Glutamatergic neuron (in vitro differentiated cells): ENCODE measurements at places on chromosomes 4 and X. TPM values are rescaled to one million over a fixed set of nuclear protein-coding genes. Genes with fewer than 3 reads are reported as not detected.

The SSX4B gene
- 0.71 TPM for total RNA-seq

The TCEAL2 gene
- total RNA-seq: 6.3 TPM

The SLC6A14 gene
- total RNA-seq: not detected

The SPANXN4 gene
- total RNA-seq: not detected

The STAP1 gene
- total RNA-seq: not detected

The PGAM4 gene
- not detected for total RNA-seq

DNA sequence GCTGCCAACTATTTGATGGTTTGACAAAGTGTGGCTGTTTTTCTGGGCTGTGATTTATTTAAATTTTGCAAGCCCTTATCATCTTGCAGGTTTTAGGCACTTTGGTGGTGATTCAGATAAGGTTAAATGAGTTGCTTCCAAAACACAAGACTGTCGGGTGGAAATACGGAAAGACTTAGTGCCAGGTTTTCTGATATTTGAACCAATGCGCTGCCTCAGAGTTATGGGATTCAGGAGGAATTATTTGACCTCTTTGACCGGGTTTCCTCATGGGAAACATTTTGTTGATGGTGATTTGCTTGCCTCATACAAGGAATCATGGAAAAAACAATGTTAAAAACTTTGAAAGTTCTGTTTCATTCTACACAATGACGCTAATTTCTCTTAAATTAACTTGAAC is 136.1 kb upstream of the MAP9 start:
- no peak overlapping the region for H3K27ac ChIP-seq
- no peak overlapping the region for H3K4me3 ChIP-seq
- no peaks in the 10 kb centered on the region for H3K36me3 ChIP-seq

- H3K4me3 ChIP-seq: no peak overlapping the region
- no peak for DNase-seq
- H3K27ac ChIP-seq: no peak overlapping the region
- H3K27me3 ChIP-seq: no peaks in the 10 kb centered on the region
Observed at GRCh38 chrX:126338916-126339315, 172.8 kb upstream of the DCAF12L2 start.

DNA sequence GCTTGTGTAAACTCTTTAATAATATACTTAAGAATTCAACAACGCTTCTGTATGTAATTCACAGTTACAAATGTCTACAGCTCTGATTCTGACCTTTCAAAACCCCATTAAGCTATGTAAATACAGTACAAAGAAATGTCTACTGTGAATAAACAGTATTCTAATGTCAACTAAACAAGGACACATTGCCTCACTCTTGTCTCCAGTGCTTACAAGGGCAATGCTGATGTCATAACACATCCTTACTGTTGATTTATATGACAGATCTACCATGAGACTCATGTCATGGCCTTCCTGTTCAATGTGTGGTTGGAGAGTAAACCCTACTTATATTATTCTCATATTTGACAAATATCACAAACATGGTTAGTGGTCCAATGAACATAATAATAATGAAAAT is 256.1 kb upstream of the ADGRL3 start:
- no peak overlapping the region for H3K4me3 ChIP-seq
- no peaks in the 10 kb centered on the region for H3K27me3 ChIP-seq
- no peaks in the 10 kb centered on the region for H3K4me1 ChIP-seq
- no peaks in the 10 kb centered on the region for H3K36me3 ChIP-seq

DNA sequence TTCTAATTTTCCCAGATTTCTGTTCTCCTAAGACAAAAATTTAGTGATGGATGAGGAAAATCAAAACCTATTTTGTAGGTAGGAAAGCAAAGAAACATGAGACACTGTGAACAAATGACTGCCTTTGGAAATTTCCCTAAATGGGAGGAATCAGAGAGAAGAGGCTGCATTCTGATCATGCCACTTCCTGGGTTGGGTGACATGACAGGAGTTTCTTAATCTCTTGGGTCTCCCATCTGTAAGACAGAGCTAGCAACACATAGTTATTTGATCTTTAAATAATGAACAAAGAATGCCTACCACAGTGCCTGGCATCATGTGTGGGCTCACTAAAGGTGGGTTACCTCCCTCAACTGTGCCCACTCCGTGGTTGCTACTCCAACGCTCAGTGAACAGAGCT is 57.1 kb downstream of the CCDC149 start:
- DNase-seq: no peak
- H3K4me1 ChIP-seq: peaks cover 37% of the 10 kb centered on the region

DNA sequence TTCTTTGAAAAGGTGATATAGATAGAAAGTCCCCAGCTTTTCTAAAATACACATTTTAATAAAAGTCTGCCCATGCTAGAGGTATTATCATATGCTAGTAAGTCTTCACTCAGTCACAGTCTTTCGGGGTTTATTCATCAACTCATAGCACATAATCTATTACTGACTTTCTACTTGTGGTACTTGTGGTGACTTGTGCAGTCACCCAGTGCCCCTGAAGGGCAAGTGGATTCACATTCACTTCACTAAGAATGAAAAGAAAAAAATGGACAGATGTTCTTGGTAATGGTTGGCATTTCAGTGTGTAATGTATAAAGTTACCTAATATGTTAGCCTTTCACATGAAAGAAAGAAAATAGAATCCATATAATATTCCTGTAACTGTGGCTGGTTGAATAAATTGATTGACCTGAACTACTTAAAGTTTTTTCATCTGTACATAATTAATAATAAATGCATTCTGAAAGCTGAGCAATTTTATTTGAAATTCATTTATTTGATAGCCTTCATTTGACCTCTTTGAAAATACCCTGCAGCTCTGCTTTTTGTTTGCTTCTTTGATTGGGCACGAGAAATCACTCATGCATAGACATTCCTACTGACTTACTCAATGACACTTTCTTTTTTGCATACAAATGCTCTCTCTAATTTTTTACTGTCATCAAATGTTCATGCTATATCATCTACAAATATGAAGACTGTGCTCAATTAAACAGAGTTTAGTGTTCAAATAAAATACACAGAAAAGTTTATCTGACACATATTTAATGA is 39.5 kb upstream of the ZNF330 start:
- H3K4me3 ChIP-seq: no peak overlapping the region
- no peaks in the 10 kb centered on the region for H3K27me3 ChIP-seq

- peak overlapping the region; percentile 23 for H3K27ac ChIP-seq
- no peaks in the 10 kb centered on the region for H3K4me1 ChIP-seq
- peaks cover 13% of the 10 kb centered on the region for H3K27me3 ChIP-seq
- no peak for DNase-seq
Observed at GRCh38 chrX:1444561-1445500, 7.9 kb downstream of the ASMTL start.

DNA sequence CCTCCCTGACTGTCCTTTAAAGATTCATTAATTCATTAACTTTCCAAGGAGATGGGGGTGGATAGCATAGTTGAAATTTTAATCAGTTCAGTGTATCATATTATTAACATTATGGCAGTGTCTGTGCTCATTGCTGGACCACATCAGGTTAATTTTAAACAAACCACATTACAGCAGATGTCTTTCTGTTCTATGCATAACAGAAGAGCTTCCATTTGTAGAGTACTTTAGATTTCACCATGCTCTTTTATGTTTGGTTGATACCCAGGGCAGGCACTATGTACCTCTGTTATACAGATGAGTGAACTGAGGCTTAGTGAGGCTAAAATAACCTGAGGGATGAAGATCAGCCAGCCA is 41.1 kb downstream of the AFF2 start:
- H3K36me3 ChIP-seq: no peaks in the 10 kb centered on the region
- H3K27ac ChIP-seq: no peak overlapping the region
- DNase-seq: no peak

DNA sequence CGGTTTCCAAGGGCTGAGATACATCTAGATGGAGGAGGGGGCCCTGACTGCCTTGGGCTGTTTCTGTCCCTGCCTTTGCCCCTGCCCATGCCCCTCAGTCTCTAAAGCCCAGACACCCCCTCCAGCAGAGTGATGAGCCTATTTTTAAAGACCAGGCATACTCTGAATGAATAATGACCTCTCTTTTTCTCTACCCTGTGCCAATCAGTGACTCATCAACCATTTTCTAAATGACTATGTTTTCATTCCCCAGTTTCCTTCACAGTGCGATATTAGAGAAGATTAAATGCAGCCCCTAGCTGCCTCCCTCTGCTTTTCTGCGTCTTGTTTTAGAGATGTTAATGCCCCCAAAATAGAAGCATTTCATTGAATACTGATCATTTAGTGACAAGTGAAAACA is 15.5 kb upstream of the NHS start:
- H3K4me3 ChIP-seq: no peak overlapping the region
- H3K36me3 ChIP-seq: no peaks in the 10 kb centered on the region
- no peaks in the 10 kb centered on the region for H3K4me1 ChIP-seq

DNA sequence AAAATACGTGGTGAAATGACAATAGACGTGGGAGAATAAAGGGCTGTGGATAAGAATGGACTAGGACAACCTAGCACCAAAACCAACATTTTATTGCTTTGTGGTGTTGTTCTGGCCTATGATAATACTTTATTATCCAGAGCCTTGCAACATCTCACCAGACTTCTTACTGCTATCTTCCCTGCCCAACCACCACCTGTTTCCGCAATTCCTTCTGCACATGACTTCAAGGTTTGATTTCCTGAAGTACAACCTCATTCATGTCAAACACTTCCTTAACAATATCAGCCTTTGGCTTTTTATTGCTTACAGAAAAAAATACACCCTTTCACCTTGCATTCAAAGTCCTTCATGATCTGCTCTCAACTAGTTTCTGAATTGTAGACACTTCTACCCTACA is 84.8 kb downstream of the RTL3 start:
- H3K36me3 ChIP-seq: no peaks in the 10 kb centered on the region
- no peak for DNase-seq
- H3K4me1 ChIP-seq: no peaks in the 10 kb centered on the region
- H3K4me3 ChIP-seq: no peak overlapping the region
- no peak overlapping the region for H3K27ac ChIP-seq
- no peaks in the 10 kb centered on the region for H3K27me3 ChIP-seq

DNA sequence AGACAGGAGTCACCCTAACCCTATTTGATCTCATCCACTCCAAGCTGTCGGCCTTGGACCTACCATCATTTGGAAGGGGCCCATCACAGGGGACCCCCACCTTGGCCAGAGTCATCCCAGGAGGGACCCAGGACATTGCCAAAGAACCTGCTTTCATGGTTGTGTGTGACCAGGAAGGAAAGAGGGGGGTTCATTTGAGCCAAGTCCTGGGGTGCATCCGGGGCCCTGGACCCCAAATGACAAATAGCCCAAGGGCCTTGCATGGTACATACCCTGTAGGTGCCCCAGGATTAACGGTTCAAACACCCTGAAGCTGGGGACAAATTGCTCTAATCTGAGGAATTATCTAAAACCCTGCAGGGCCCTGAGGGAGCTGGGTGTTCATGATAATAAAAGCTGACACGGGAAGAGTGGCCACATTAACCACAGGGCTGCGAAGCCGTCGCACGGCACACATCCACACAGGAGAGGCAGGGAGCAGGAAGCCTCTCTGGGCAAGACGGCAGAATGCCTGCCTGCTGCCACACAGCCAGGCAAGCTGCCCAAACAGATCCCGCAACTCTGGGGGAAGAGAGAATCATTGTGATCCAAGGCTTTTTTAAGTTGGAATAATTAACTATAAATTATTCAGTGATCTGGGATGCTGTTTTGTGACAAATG is 28.2 kb upstream of the PPP2R2C start:
- H3K4me1 ChIP-seq: no peaks in the 10 kb centered on the region
- no peaks in the 10 kb centered on the region for H3K27me3 ChIP-seq
- H3K4me3 ChIP-seq: no peak overlapping the region
- peaks cover 30% of the 10 kb centered on the region for H3K36me3 ChIP-seq

DNA sequence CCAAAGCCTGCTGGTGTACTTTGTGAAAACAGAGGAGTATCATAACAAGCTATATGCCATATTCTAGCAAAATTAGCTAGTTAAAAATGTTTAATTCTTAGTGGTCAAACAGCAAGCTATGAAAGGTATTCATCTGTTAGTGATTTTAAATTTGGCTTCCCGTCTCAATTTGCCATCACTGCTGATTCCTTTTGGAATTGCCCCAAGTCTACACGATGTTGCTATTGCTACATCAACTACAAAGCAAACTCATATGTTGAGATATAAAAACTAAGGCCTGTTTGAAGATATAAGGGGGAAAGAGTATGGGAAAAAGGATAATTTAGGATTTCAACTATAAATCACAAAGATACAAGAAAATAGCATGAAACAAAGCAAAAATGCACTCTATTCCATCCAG is 146.1 kb downstream of the COL25A1 start:
- H3K27ac ChIP-seq: no peak overlapping the region
- peaks cover 4% of the 10 kb centered on the region for H3K4me1 ChIP-seq
- no peaks in the 10 kb centered on the region for H3K36me3 ChIP-seq
- H3K4me3 ChIP-seq: no peak overlapping the region

DNA sequence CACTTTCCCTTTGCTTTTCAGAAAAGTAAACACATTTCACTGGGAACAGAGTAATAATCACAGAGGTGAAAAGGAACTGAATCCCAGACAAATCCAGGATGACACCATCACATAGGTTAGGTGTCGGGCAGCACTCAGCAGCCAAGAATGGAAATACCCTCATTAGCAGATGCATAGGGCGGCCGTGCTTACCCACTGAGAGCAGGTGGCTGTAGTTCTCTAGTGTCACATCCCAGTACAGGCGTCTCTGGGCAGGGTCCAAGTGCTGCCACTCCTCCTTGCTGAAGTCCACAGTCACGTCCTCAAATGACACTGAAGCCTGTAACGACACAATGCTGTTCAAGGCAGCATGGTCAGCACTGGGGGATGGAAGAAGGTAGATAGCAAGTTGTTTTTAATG is 26.9 kb downstream of the ZNF41 start:
- H3K27ac ChIP-seq: no peak overlapping the region
- H3K4me1 ChIP-seq: no peaks in the 10 kb centered on the region
- H3K27me3 ChIP-seq: no peaks in the 10 kb centered on the region
- no peaks in the 10 kb centered on the region for H3K36me3 ChIP-seq

- H3K27ac ChIP-seq: no peak overlapping the region
- H3K27me3 ChIP-seq: no peaks in the 10 kb centered on the region
- no peak for DNase-seq
- no peaks in the 10 kb centered on the region for H3K36me3 ChIP-seq
- no peak overlapping the region for H3K4me3 ChIP-seq
- H3K4me1 ChIP-seq: no peaks in the 10 kb centered on the region
Observed at GRCh38 chrX:65451663-65452062, 82.9 kb downstream of the LAS1L start.

DNA sequence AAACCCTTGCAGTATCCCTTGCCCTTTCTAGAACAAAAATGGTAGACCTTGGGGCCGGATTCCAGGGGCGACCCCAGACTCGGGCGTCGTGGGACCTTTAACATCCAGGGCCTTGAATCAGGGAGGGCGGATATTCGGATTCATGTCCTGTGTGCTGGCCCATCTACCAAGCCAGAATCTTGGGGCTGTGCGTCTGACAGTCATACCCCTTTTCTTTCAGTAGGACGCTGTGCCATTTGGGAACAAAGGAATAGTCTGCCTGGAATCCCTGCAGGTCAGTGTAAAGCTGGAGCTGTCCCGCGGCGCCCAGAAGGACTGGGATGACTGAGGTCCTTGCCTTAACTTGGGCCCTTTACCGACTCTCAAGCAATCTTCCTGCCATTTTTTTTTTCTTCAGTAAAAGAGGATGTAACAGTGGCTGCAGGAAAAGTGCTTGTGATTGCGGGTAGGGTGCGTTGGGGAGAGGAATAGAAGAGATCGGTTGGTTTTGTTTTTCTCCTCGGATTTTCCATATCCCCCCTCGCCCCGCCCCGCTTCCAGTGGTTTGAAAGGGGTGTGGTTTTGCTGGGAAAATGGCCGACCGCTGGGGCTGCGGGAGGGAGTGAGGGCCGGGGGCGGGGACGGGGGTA is 518 bp downstream of the ARMCX1 start:
- H3K27ac ChIP-seq: peak overlapping the region; percentile 92
- peak; percentile 73 for DNase-seq
- peak overlapping the region; percentile 84 for H3K4me3 ChIP-seq
- H3K27me3 ChIP-seq: no peaks in the 10 kb centered on the region
